ENCODE measurements at places on chromosomes 13 and 19.

GRCh38 chr19:40277356-40278059, 7.6 kb downstream of the AKT2 start:
- DNase-seq: no peak

- DNase-seq: no peak
These were observed 107.2 kb downstream of the FNDC3A start for GRCh38 chr13:49082653-49083536.

DNA sequence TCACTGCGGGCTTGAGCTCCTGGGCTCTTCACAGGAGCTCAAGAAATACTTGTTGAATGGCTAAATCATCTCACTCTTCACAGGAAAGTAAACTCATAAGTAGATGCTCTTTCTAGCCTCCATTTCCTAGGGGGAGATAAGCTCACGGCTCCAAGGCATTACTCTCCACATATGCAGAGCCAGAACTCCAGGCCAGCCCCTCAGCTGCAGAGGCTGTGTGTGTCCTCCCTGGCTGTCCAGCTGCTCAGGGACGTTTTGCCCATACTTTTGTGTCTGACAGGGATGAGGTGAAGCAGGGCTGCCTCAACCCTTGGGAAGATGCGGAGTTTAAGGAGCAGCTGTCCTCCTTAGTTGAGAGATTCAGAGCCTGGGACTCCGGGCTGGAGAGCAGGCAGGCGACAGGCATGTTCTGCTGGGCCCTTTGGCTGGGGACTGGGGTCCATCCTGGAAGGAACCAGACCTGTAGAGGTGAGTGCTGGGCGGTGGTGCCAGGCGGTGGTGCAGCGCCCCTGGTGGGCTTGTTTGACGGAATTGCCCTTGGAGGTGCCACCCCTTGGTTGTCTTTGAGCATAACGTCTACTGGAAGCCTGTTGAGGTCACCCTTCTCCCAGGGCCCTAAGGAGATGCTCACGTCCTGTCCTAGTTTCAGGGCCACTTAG, 20.5 kb upstream of the SLC15A1 start:
- DNase-seq: no peak

- DNase-seq: no peak
These were observed 65.8 kb upstream of the SLITRK6 start for GRCh38 chr13:85864963-85865530.

DNA sequence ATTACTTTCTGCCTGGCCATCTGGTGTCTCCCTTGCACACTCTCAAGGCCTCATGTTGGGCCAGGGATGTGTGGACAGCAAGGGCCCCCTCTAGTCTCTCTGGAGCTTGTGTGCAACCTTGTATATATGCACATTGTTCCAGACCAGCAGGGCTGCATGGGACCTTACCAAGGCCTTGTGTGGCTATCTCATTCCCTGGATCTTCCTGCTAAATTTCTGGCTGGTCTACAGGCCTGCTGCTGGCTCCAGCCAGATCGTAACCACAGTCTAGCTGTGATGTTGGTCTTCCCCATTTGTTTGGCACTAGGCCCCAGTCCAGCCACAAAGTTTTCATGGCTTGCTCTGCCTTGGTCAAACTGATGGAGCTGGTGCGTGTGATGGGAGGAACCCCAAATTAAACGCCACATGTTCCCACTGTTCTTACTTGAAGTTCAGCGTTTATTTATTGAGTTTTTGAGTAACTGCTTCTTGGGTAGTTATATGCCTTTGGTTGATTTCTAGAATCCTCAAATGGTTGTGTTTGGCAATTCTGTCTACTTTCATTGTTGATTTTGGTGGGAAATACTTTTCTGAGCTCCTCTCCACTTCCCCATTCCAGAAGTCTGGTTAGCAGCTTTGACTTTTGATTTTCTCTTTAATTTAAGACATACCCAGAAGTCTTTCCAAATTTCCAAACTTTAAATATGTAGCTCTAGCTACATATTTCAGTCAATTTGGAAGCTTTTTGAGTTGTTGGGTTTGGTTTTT, 56.4 kb downstream of the SIPA1L3 start:
- DNase-seq: no peak

DNA sequence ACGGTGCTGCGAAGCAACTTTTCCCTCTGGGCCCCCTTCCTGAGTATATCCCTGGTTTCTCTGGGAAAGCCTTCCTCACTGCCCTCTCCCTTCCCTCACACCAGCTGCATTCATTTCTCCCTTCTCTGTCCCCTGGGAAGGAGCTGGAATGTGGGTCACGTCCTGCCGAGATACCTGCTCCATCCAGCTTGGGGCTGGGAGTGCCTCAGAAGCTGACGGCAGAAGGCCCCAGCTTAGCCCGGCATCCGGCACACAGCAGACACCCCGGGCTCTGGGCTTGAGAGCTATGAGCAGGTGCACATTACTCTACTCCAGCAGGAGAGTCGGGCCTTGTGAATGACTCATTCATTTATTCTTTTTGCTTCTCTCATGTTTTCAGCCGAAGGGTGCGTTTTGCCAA, 170.6 kb downstream of the TEX29 start:
- DNase-seq: no peak

- no peak for DNase-seq
These were observed 179.4 kb downstream of the NDFIP2 start for GRCh38 chr13:79660361-79660760.

DNA sequence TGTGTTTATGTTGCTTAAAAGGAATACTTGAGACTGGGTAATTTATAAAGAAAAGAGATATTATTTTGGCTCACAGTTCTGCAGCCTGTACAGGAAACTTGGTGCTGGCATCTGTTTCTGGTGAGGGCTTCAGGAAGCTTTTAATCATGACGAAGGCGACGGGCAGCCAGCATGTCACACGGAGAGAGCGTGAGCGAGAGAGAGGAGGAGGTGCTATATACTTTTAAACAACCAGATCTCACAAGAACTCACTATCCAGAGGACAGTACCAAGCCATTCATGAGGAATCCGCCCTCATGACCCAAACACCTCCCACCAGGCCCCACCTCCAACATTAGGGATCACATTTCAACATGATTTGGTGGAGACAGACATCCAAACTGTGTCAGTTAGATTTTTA, 163.4 kb upstream of the TSC22D1 start:
- no peak for DNase-seq

- DNase-seq: no peak
These were observed 14.4 kb upstream of the RUBCNL start for GRCh38 chr13:46401432-46401831.

GRCh38 chr13:111005364-111005763, 90.5 kb upstream of the ANKRD10 start:
- DNase-seq: no peak

DNA sequence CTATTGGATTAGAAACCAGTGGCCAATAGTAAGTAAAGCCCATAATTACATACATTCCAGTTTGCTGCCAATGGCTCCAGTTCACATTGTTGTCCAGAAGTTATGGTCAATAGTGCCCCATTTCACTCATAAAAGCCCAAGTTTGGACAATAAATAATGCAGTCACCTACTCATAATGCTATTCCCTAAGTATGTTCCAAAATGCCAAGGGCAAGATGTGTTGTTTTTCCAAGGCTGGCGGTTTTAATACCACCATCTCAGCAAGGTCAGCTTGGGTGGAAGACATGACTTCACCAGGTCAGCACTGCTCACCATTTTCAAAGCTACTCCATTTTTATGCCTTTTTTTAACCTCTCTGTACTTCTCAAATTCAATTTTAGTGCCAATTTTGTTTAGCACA, 32.7 kb downstream of the KCTD12 start:
- DNase-seq: no peak

DNA sequence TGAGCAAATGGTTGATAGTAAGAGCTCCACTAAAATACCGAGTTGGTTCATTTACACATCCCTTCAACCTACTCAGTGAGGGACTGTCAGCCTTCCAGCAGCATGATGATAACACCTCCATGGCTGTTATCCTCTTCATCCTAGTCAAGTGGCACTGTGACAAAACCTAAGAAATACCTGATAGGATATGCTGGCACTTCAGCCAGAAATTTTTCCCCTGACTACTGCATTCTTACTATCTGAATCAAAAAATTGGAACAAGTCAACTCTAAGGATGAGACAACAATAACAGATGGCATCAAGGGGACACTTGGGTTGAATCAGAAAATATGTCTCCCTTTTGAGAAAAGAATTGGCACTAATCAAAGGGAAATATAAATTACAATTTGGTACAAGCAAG, 193.9 kb downstream of the KCTD12 start:
- DNase-seq: no peak

DNA sequence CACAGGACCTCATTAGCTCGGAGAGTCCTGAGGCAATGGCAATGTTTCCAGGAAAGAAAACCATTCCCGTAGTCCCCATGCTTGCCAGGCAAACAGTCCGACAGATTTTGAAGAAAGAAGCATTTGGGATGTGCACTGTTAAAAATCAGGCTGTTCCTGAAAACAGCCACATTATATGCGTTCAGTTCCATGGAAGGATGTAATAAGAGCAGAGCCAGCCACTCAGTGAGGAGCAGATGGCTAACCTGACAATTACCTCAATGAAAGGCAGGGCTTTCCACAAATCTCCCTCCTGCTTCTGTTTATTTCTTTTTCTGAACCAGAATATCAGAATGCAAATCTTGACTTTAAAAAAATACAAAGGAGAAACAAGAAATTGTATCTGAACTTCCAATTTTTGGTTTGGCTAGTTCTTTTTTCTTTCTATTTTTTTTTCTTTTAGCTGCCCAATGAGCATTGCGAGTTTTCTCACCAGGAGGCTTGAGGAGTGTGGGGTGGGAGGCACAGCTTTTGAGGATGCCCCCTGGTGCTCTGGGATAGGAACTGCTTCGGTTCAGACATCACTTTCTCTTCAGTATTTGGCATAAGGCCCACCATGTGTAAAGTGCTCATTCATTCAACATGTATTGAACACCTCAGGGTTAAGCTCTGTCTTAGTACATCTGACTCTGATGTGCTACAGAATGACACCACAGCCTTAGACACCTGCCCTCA, 124.2 kb downstream of the TBC1D4 start:
- no peak for DNase-seq

- no peak for DNase-seq
These were observed 251.3 kb upstream of the ATXN8OS start for GRCh38 chr13:69856331-69856730.

- DNase-seq: no peak
These were observed 11.8 kb downstream of the PTPRH start for GRCh38 chr19:55197528-55197927.

- no peak for DNase-seq
These were observed 425.1 kb downstream of the EFNB2 start for GRCh38 chr13:106110241-106110855.

GRCh38 chr13:95153647-95154412, 147.4 kb downstream of the ABCC4 start:
- no peak for DNase-seq

GRCh38 chr19:50039968-50040367, 14.2 kb downstream of the ZNF473 start:
- DNase-seq: no peak

DNA sequence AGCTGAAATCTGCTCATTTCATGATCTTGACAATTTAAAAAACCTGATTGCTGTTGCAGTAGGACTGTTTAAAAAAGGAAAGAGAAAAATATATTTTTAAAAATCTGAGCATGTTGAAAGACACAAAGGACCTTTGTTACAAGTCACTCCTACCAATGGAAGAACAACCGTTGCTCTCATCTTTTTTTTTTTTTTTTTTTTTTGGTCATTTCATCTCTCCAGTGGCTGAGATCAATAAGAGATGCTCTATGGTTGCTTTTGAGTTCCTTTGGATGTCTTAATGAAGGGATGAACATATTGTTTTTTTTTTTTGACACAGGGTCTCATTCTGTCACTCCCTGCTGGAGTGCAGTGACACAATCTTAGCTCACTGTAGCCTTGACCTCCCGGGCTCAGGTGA, 29.2 kb downstream of the LRCH1 start:
- DNase-seq: no peak

DNA sequence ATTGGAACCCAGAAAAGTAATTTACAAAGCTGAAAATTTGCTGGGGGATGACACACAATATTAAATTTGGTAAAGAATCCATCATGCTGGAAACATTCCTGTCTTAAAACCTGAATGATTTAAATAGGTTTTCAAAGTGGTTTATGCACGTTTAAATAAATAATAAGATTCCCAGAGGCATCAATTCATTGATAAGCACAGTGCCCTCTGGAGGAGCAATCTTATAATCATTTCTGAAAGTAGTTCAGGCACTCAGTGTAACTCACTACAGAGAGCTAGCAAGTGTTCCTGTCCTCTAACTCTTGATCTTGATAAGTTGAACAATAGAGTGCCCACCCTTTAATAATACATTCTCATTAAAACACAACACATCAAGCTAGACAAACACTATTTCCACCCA, 43.5 kb upstream of the SHISA2 start:
- no peak for DNase-seq

- no peak for DNase-seq
These were observed 175.0 kb downstream of the STK24 start for GRCh38 chr13:98401934-98402333.

DNA sequence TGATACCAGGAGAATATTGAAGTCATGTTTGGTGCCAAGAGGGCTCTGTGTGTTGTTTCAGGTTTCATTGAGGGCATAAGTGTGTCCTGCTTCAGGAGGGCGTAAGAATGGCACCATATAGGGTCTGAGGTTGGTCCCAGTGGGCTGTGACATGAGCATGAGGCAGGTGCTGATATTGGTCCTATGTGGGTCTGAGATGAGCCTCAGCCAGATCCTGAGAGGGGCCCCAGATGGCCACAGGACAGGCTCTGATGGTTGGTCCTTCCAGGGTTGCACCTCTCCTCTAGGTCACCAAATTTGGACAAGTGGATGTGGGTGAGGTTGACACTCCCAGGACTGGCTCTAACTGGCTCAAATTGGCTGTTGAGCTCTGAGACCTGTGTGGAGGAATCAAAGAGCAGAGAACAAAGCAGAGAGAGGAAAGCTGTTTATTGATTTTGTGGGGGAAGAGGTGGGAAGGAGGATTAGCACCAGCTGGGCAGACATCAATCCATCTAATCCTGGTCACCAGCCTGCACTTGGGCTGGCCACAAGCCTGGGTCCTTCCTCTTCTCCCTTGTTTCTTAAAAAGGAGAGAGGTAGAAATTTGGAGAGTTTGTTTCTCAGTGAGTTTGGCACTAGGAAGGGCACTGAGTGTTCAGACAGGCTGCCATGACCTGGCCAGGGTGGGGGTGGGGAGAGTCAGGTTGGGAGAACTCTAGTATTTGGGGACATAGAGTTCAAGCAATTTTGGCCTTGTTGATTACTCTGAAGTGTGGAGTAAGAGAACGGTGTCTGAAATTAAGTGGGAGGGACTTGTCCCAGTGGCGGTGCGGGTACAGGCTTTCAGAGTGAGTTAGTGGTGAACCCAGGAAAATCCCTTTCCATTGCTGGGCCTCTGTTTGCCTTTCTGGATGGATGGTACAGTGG, 38.7 kb downstream of the CYP2B6 start:
- DNase-seq: no peak

DNA sequence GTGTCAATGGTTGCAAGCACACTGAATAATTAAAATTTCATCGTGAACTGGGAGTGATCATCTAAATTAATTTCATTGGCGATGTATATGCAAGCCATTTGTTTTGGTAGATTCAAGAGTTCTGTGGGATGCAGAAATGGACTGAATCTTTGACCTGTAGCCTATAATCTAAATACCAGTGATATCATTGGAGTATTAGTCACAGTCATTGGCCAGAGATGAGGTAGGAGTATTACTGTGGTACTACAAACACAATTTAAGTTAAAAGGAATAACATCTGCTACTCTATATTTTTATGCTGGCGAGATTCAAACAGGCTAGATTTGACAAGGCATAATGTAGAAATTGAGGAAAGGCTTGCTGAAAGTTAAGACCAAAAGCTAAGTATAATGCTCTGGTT, 14.0 kb downstream of the FRY start:
- no peak for DNase-seq

- DNase-seq: no peak
These were observed 15.2 kb upstream of the TOMM40 start for GRCh38 chr19:44875666-44876451.
